G401 (cell line): ENCODE measurements at places on chromosomes 4 and X. TPM values are rescaled to one million over a fixed set of nuclear protein-coding genes. Genes with fewer than 3 reads are reported as not detected.
A peak's percentile ranks its signal among the peaks of the same experiment; 100 is the strongest.

DNA sequence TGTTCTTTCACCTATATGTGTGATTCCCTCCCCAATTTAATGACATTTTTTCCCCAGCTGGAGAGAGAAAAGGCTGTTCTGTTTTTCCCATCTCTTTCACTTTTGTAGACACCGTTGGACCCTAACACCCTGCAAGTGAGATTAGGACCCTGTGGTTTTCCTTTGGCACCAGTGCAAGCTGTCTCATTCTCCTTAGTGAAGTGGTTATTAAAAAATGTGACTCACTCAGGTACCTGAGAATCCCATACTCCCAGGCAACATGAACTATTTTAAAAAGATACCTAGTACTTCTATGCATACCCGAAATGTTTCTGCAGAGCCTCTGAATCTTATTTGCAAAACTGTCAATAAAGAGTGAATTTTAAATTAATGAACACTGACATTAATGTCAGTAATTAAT lies 175.7 kb upstream of the TBC1D9 start:
- no peak for DNase-seq

GRCh38 chr4:105135785-105136184 lies 10.9 kb upstream of the TET2 start:
- DNase-seq, result no peak

DNA sequence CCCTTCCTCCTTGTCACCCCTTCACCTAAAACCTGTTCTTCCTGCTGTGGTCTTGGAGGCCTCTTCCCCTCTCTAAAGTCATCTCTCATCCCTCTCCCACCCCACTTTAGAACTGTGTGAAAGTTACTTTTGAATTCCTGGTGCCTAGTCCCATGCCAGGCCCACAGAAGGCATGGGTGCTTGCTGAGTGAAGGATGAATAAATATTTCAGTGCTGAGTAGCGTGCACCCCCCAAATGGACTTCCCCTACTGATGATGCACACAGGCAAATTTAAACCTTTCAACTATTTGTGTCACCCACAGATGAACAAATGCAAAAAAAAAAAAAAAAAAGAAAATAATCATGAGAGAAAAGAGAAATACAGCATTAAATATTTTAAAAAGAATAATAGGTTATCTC lies 19.8 kb downstream of the PSMD10 start:
- DNase-seq, result no peak

- DNase-seq, result no peak
These were observed 837.3 kb downstream of the PCDH7 start for GRCh38 chr4:31557437-31557836.

DNA sequence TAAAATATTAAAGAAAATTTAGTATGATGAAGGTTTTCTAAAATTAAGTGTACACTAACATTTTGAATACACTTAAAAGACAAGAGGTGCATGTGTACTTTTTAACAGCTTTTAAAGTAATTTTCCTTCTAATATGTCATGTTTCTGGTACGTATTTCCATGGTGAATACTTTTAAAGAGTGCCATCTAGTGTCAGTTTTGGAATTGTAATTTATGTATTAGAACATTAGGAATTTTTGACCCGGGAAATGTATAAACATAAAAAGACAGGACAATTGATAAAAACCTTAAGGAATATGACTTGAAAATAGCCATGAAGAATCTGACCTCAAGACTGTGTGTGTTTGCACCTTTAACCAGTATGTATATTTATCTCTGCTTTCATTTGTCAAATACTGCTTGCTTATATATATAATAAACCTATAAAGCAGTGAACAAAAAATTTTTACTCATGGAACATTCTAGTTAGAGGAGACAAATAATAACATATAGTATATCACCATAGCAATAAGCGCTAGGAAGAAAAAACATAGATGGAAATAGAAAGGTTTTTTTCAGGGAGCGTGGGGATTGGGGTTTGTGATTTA lies 7.2 kb downstream of the GSTCD start:
- DNase-seq, result peak; percentile 59

DNA sequence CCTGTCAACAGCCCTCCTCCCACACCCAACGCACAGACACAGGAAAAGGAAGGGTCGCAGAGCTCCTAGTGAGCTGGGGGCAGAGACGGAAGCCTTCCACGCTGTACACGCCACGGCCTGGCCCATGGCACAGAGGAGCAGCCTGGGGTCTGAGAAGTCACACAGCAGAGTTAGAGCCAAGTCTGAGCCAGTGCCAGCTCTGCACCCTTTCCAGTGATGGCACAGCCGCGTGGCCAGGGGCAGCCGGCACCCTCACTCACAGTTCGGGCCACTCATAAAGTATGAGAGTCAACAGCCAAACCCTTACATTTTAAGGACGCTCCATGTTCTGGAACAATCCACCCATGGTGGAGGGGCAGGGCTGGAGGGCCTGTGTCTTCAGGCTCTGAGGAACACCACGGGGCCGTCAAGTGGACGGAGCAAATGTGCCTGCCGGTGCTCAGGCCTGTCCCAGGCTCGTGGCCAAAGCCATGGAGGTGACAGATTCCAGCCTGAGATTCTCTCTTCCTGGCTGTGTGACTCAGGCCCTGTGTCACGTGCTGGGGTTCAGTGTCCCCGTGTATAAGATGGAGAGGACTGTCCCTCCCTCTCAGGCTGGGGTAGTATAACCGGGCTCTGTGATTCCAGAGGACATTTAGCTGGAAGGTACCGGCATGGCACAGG lies 91.2 kb downstream of the ABLIM2 start:
- DNase-seq, result no peak

- DNase-seq, result no peak
These were observed 399.9 kb upstream of the CNKSR2 start for GRCh38 chrX:20974326-20974725.

GRCh38 chr4:82866706-82867385 lies 24.1 kb downstream of the SEC31A start:
- no peak for DNase-seq

DNA sequence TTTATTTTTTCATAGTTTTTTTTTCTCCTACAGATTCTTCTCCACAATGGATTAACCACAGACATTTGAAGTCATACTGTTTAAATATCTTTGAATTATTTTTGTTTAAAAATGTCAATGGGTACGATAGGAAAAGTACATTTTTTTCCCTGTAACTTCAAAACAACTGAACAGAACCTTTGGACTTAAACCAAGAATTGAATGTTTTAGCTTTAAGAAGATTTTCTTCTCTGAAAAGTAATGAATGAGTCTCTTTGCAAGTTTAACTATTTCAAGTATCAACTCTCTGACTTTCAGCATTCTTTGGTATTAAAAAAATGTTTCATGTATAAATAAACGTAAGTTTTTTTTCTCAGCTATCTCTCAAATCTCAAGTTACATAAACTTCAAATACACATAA lies 364.3 kb downstream of the FBXO8 start:
- no peak for DNase-seq

DNA sequence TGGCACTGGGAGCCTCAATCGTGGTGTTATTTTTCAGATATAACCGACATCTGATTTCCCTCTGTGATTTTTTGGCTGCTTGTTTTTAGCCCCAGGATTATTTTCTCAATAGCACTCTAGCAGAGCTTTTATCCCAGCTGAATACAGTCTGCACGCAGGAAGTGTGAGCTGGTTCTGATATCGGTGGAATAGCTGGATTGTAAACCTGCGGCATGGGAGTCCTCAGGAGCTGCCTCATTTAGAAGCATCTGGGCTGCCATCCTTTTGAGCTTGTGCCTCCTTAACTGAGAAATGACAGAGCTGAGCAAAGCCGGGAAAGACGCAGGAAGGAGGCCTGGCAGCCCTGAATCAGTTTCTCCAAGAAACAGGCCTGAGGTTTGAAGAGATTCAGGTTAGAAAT lies 28.4 kb upstream of the GRPEL1 start:
- DNase-seq, result no peak

DNA sequence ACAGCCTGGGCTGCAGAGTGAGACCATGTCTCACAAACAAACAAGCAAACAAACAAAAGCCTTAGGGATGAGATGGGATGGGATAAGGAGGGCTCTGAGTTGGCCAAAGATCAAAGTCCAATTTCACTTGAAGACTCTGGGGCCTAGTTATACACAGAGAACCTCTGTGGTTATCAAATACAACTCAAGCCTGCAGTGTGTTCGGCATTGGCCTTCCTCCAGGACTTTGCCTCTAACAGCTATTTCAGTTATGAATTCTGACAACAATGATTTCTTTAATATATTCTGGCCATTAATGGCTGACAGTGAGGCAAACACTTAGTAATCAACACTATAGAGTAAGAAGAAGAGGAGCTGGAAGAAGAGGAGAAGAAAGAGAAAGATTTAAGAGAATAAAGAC lies 171.1 kb downstream of the PDGFRA start:
- DNase-seq, result no peak

DNA sequence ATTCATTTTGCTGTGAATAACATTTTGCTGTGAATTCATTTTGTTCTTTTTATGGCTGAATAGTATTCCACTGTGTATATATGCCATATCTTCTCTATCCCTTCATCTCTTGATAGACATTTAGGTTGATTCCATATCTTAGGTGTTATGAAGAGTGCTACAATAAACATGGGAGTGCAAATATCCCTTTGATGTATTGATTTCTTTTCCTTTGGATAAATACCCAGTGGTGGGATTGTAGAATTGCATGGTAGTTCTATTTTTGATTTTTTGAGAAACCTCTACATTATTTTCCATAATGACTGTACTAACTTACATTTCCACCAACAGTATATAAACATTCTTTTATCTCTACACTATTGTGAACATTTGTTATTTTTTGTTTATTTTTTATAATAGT lies 555.9 kb downstream of the PDHA2 start:
- no peak for DNase-seq

DNA sequence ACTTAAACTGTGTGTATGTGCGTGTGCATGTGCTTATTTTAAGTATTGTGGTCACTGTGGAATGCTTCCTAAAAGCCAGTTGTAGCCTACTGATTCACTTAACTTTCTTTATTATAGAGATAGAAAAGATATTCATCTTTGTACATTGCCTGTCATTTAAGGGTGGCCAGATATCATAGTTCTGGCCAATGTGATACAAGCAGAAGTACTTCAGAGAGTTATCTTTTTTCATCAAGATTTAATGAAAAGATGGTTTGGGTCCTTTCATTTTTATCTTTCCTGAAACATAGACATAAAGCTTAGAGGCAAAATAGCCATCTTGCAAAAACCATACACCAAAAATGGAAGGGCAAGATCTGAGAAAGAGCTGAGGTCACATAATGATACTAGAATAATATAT lies 744.7 kb upstream of the ADGRL3 start:
- no peak for DNase-seq

- no peak for DNase-seq
These were observed 203.7 kb upstream of the EMCN start for GRCh38 chr4:100721490-100721889.

- DNase-seq, result peak; percentile 4
These were observed 68.0 kb upstream of the GRID2 start for GRCh38 chr4:92235731-92236130.

DNA sequence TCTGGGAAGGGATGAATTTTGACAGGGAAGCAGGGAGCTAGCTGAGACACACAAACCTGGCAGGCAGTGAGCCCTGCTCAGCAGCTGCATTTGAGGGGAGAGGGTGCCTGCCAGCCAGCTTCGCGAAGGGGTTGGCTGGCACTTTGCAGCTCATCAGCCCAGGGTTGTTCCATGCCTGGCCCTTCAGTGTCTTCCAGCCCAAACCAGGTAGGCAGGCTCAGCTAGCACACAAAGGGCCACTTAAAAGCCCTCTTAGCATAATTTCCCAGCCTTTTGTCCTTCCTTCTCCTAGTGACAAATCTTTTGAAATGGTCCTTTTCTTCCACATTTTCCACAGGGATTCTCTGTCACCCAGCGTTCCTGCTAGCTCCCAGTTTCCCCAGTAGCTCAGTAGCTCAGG lies 4.3 kb upstream of the FRMPD3 start:
- no peak for DNase-seq

DNA sequence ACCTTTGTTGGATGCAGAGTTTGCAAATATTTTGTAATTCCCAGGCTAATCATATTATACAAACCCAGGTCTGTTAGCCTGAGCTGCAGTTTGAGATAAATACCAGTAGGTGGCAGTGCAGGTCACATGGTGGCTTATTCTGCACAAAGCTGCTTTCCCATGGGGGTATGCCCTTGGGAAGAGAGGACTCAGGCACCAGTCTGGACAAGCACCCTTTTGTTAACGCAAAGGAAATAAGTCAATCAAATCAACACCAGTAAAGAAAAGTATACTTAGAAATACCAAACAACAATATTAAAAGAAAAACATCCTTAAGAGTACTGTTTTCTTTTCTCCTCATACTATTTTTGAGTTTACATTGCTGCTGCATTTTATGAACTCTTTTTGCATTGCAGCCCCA lies 389.0 kb upstream of the ZFP42 start:
- DNase-seq, result peak; percentile 4

The SLC16A2 gene
- 10.5 and 13.5 TPM in 2 replicates for total RNA-seq

The KLB gene
- total RNA-seq, result not detected in 2 replicates

The SYTL4 gene
- 0.37 and 0.86 TPM in 2 replicates for total RNA-seq

The GAB3 gene
- total RNA-seq, result not detected in 2 replicates

The GCNA gene
- total RNA-seq, result 1.0 and 3.2 TPM in 2 replicates

The PDCL2 gene
- not detected in 2 replicates for total RNA-seq

The GYPE gene
- not detected in 2 replicates for total RNA-seq

The AMOT gene
- under 0.01 TPM in 1 of 2 replicates, not detected in the other for total RNA-seq

The TLR3 gene
- 0.31 and 3.9 TPM in 2 replicates for total RNA-seq

The MAGEA12 gene
- not detected in 2 replicates for total RNA-seq
